ENCODE measurements at places on chromosomes 1 and 21. TPM values are rescaled to one million over a fixed set of nuclear protein-coding genes. Genes with fewer than 3 reads are reported as not detected.

LCE2A gene
- not detected for total RNA-seq

LRRC39 gene
- 0.40 TPM for total RNA-seq

GRIK3 gene
- total RNA-seq: 1.9 TPM

IRF6 gene
- 132 TPM for total RNA-seq

OR10J4 gene
- total RNA-seq: not detected

GLMN gene
- 5.4 TPM for total RNA-seq

OR2M3 gene
- not detected for total RNA-seq

SMPDL3B gene
- total RNA-seq: 62.4 TPM

SYT6 gene
- total RNA-seq: not detected

SLC39A1 gene
- total RNA-seq: 70.9 TPM

PTAFR gene
- total RNA-seq: 2.4 TPM

DNA sequence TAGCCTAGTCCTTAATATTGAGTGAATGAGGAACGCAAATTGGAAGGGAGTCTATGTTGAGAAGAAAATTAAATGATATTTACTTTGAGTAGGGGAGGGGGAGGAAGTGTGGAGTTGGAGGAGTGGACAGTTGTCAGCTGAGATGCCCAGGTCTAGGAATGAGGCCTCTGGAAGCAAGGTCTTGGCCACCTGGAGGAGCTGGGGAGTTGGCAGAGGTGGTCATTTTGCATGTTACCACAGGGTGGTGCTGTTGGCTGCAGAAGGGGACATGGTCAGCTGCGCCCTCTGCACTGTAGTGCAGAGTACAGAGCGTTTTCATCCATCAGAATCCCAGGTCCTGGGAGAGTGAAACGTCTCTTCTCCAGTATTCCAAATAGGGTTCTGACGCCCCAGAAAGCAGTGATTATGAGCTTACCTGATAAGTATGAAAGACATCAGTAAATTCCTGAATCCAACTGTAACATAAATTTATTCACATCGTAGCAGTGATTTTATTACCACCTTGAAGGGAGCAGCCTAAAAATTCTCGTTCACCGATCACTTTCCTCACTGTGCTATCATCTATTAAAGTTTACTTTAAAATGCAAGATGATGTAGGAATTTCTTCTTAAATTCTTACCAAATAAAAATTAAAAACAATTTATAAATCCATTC, 13.8 kb downstream of the PARK7 start:
- DNase-seq: peak; percentile 74

DNA sequence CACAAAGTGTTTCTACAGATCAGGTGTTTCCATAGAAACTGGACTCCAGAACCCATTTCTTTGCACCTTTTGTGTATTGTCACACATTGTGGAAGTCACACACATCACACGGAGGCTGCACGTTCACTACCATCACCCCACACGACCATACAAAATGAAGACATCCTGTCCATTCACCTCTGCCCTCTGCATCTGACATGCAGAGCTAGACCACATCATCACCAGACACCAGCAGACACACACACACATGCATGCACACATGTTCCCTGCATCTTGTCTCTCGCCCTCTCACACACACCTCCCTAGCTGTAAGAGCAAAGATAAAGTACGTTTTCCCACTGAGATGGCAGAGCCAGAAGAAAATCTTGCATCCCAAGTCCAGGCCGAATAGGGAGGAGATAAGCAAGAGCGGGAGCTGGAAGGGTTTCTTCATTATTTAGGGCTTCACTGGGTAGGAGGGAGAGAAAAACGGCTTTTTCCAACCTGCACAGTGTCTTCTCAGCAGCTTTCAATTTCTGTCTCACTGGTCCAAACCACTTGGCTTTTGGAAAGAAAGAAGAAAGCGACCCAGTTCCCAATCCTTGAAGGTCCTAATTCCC, 709 bp downstream of the PRELP start:
- no peak for DNase-seq

GRCh38 chr1:64282351-64282750, 78.9 kb downstream of the UBE2U start:
- DNase-seq: no peak

- DNase-seq: no peak
These were observed 79.5 kb downstream of the SLC66A1 start for GRCh38 chr1:19391596-19391981.

DNA sequence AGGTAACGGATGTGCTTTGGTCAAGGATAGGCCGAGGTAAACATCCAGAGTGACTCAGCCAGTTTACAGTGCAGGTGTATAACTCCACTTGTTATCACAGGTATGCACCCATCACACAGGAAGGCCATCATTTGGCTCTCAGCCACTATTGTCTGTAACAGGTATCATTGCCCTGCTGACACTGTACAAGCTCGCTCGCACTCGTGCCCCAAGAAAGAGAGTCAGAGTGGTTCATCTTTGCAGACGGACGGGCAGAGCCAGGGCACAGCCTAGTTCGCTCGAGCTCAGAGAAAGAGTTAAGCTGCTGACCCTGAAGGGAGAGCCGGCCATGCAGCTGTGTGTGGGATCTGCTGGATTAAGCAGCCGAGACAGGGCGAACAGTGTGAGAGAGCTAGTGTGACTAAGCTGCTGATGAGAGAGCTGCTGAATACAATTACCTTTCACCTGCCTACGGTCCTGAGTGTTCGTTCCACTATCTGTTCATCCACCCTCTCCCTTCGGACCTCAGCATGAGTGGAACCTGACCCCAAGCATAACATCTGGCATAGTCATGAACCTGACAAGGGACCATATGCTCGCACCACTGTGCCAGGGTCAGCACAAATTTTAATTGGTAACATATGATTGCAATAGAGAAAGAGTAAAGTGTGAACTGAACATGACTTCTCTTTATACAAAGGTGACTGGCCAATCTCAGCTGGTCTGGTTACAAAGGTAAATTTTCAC, 27.0 kb upstream of the LYPD8 start:
- no peak for DNase-seq

DNA sequence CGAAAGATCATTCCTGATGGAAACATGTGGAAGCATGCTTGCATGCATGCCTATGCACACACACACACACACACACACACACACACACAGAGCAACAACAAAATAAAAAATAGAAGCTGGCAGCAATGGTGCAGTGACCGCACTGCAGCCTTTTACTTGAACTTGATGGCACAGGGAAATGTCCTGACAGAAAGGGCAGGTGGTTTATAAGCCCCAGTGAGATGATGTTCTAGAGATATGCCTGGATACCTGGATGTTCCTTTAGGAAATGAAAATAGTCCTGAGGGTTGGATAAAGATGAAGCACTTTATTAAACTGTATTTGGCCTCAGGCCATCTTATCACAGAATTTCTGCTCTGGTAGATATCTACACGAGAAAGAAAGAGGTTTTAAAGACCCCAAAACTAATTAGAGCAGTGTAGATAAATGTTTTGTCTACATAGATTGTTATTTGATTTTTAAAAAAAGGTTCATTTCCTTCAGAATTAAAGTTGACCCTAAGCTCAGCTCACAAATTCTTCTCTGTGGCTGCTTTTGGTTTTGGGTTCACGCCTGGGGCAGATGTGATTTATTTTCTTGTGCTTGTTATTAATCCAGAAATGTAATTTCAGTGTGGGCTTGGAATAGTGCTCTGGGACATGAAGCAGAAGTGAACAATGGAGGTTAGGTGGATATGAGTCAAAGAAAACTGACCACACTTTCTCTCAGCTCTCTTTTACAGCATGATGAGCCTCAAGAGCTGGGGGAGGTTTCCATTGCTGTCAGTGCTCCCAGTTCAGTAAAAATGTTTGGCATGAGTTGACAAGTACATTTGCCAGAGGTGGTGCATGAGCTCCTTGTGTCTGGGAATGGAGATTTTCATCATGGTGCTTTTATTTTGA, 22.9 kb downstream of the ADAM30 start:
- no peak for DNase-seq

DNA sequence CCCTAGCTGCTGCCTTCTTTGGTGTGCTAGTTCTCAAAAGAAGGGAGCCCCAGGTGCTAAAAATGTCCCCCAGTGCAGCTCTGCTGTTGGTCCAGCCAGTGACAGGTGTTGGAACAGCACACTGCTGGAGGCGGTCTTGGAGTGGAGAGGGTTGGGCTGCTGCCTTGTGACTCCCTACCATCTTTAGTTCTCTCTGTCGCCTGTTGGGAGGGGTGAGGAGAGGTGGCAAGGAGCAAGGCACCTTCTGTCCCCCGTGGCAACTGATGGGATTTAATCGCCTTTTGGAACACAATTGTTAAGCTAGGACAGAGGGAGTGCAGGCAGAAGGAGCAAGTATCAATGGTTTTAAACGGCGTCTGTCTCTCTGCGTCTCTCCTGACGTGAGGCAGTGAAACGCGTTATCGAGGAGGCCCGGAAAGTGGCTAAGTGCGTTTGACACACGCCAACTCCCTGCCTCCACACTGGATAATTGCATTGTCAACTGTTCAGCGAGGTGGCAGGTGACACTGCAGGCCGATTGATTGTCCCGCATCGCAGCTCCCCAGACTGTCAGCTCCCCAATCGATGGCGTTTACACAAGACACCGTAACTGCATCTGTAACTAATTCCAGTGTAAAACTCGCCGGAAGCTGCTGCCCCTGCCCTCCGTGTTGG, 34.0 kb downstream of the TMEM53 start:
- DNase-seq: no peak

GRCh38 chr1:119453021-119453420, 38.1 kb downstream of the HSD3B2 start:
- no peak for DNase-seq

DNA sequence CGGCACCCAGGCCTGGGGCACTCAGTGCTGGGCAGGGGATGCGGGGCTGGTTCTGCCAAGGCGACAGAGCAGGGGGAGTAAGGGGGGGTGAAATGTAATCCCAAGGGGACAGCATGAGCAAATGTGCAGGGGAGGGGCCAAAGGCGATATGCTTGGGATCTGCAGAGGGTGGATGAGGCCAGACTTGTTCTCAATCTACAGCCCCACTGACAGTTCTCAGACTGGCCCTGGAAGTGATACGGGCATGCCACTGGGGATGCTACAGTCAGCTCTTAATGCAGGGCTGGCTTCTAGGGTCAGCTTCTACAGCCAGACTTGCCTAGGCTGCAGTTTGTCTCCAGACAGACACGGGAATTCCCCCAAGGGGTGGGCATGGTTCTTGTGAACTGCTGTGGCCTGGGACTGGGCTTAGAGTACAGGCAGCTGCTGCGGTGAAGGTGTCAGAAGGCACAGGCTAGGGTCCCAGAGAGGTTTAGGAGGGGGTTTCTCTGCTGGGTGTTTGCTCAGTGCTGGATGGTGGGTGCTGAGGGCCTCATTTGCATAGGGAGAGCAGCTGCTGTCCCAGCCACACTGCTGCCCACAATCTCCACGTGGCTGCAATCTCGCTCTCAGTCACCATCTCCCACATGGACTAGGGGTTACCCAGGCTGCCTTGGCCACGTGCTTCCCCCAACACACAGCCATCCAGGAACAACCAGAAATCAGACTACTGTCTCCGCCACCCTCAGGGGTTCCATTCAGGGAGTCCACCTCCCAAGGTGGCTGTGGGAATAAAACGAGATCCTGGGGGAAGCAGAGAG, 190.1 kb downstream of the HIVEP3 start:
- DNase-seq: peak; percentile 42

GRCh38 chr1:203274603-203275381, 30.5 kb upstream of the BTG2 start:
- peak; percentile 33 for DNase-seq

DNA sequence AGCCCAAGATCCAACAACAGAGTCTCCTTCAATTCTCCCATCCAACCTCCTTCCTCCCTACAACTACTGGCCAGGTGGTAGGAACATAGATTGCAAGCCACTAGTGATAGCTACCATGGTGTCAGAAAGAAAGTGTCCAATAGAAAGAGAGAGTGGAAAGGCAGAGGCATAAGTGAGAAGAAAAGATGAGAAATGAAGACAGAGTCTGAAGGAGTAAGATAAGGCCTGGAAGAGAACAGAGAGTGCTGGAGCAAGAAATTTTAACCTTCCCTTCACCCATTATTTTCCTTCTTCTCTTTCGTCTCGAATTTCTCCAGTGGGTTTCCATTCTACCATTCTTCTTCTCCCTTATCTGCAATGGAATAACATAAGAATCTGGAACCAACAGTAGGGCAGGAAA, 57.9 kb downstream of the CDC42BPA start:
- DNase-seq: no peak

- peak; percentile 19 for DNase-seq
These were observed 173.1 kb upstream of the GALNT2 start for GRCh38 chr1:229893762-229894444.

- DNase-seq: no peak
These were observed 122.2 kb upstream of the RAB4A start for GRCh38 chr1:229148743-229149142.

DNA sequence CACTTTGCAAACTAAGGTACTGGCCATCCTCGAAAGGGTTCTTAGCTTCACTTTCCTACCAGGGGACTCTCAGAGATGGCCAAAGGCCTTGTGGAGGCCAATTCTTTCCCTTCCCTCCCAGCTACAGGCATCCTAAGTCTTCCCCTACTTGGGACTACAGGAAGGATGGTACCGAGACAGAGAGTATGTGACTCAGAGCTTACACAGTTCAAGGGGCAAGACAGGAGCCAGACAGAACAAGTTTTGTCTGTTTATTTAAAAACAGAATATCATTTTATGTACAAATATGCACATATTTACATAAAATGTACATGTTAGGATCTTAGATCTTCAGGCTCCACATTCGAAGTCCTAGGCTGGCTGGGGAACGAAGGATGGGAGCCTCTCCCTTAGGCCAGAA, 1.1 kb upstream of the ARHGAP30 start:
- no peak for DNase-seq

DNA sequence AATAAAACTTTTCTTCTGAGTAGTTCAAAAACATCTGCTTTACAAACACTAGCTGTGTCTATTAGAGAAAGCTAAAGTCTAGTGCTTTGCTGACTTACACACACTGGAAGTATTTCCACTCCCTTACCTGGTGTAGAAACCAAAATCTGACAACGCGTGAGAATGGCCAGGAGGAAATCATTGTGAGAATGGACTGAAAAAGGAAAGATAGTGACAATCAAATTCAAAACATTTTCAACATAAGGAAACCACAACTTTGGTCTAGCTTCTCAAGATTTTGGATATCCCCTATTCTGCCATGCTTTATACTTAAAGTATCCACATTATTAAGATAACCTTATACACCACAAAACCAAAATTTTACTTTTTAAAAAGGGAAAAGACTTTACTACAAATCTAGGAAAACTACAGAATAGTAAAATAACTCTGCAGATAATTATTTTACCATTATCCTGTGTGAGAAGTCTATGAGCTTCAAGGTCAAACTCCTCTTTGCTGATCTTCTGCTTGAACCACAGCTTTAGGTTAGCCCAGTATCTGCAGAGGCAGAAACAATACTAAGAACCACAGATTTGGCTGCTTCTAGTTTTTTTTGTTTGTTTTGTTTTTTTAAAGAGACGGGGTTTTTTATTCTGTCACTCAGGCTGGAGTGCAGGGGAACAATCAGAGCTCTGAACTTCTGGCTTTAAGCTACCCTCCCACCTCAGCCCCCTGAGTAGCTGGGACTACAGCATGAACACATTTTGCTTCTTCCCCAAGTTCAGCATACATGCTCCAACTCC, 6.6 kb downstream of the TADA1 start:
- no peak for DNase-seq

- DNase-seq: no peak
These were observed 18.2 kb upstream of the PEX10 start for GRCh38 chr1:2430592-2430973.
